Ovary (tissue), 10 donors: ENCODE measurements at places on chromosomes 1 and 21.

DNA sequence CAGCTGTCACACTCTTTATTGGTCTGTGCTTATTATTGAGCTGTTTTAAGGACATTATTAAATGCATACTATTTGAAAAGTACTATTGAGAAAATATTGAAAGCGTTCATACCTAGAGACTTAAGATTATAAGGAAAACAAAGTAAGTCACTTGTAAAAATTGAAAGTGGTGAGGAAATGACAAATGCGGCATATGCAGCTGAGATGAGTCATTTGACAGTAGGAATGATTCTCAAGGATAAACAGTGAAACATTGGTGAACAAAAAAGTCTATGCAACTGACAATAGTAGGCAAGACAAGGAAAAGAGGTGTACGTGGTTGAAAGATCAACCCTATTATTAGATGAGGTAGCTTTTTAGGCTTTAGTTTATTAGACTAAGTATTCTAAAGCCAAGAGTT lies 82.6 kb upstream of the MAP10 start:
- DNase-seq: no peak

DNA sequence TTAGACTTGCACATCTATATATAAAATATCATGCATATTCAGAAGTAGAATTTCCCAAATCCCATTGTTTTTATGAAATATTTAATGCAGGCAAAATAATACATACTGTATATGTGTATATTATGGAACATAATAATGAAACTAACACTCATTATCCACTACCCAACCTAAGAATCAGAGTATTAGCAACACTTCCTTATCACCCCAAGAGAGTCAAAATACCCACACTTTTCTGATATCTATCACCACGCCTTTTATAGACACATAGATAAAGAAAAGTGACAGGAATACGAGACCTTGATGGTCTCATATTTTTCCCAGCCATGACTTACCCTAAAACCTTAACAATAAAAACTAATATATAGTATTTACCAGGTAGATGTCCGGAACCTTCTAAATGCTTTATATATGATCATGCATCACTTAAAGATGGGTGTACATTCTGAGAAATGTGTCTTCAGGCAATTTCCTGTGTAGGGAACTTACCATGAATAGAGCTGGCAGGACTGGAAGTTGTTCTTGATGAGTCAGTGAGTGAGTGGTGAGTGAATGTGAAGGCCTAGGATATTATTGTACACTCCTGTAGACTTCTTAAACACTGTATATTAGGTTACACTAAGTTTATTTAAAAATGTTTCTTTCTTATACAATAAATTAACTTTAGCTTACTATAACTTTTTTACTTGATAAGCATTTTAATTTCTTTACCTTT lies 45.5 kb downstream of the TNFSF4 start:
- no peak for DNase-seq

GRCh38 chr1:33392206-33392605 lies 38.7 kb downstream of the PHC2 start:
- no peak for DNase-seq

- DNase-seq: no peak
Measured at GRCh38 chr1:46547481-46548383, 3.7 kb downstream of the KNCN start.

DNA sequence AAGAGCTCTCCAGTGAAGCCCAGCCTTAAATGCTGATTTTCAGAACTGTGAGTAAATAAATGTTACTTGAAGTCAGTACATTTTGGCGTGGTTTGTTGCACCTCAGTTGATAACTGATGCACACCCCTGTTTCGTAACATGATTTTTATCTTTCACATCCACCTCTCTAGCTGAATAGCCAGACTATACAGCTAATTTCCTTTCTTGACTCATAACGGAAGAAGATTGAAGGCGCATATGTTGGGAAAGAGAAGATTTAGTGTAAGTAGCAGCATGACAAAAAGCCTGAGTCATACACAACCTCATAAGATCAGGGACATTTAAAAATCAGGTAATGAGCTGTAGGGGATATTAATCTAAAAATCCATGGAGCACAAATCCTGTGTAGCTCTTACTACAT lies 716.2 kb upstream of the ZP4 start:
- DNase-seq: no peak

GRCh38 chr1:182192215-182192614 lies 130.7 kb upstream of the ZNF648 start:
- DNase-seq: no peak

GRCh38 chr1:41618066-41618825 lies 133.8 kb upstream of the EDN2 start:
- peak; percentile 86 for DNase-seq

DNA sequence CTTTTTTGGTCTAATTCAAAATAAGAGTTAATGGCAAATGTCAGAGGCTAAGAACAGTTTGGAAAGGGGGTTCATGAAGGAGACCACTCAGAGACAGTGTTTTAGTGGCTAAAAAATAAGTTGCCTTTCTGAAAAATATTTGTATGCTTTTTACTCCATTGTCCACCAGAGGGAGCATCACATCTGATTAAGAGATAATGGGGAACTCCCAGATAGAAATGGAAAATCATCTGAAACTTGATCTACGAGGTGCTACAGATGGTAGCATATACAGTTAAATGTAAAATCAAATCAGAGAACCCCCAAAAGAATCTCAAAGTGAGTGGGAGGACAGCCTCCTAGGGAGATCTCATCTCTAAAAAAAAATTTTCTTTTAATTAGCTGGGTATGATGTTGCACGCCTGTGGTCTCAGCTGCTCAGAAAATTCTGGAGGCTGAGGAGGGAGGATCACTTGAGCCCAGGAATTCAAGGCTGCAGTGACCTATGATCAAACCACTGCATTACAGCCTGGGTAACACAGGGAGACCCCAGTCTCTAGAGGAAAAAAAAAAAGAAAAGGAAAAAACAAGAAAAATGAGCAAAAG lies 9.7 kb downstream of the SMYD3 start:
- no peak for DNase-seq
